ENCODE measurements at places on chromosomes 3 and 15.

DNA sequence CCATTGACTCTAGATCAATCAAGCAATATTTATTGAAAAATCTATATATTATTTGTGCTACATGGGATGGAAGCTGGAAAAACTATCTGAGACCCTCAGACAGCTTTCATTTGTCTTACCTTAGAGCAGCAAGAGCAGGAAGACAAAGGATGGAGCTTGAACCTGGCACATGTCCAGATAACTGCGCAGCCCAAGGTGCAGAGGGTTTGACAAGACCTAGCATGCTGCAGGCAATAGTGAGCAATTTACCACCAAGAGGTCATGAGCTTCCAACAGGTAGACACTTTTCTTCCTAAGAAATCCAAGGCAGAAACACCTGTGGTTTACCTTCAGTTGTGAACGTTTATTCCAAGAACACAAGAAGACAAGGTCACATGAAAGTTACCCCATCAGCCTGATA is 214.7 kb upstream of the NECTIN3 start:
- DNase-seq: no peak

- DNase-seq: no peak
Measured at GRCh38 chr3:14920536-14920935, 26.8 kb upstream of the NR2C2 start.

DNA sequence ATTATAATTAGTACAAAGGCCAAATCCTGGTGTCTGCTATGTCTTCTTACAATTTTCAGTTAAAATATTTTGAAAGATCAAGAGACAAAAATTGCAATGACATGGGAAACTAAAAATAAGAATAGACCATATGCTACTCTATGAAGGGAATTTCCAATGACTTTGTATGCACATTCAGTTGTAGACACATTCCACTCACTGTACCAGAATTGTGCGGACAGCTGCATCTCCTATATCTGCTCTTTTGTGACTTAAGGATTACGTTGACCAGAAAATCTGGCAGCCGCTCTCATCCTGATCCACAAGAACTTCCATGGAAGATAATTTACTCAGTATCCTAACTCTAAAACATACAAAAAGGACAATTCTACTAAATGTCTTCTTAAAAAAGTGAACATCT is 493.9 kb upstream of the KCNMB2 start:
- no peak for DNase-seq

DNA sequence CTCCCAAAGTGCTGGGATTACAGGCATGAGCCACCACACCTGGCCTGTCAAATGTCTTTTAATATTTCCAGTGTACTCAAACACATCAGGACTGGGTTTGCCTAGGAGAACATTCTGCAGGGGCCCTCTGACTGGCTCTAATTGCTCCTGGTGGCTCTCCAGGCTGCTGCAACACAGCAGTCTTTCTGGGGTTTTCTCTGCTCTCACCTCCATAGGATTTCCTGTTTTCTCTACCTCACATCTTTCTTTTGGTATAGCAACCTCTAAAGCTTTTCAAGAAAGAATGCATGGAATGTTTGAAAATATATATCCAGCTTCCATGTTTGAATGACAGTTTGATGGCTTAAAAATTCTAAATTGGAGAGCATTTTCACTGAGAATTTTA is 83.3 kb upstream of the IGSF10 start:
- no peak for DNase-seq

DNA sequence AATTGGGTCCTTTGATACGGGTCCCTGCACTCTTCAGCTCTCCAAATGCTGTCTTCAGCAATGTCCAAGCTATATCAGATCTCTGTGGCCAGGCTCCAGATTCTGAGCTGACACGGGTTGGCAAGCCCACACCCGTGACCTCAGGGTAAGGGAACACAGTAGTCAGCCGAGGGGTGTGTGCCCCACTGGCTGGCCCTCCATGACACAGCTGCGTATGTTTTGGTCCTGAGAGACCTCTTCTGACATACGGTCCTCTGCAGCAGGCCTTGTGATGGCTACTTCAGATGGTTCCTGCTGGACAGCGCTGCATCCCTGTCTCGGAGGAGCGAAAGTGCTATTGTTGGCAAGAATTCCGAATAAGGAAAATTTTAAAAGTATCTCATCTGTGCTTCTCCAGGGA is 85.2 kb upstream of the ADAMTS17 start:
- no peak for DNase-seq

DNA sequence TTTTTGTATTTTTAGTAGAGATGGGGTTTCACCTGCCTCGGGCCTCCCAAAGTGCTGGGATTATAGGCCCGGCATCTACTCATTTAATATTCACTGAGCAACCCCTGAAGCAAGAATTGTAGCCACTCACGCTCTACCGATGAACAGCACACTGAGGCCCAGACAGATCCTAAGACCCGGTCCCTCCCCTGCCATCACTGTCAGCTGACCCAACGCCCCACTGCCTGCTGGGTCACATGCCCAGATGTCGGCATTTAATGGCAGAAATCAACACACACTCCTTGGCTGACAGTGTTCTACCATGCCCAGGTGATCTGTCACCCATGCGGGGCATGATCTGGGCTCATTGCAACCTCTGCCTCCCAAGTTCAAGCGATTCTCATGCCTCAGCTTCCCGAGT is 3.2 kb upstream of the TMEM89 start:
- no peak for DNase-seq

GRCh38 chr3:189202583-189202982 is 30.8 kb downstream of the TPRG1 start:
- DNase-seq: no peak

DNA sequence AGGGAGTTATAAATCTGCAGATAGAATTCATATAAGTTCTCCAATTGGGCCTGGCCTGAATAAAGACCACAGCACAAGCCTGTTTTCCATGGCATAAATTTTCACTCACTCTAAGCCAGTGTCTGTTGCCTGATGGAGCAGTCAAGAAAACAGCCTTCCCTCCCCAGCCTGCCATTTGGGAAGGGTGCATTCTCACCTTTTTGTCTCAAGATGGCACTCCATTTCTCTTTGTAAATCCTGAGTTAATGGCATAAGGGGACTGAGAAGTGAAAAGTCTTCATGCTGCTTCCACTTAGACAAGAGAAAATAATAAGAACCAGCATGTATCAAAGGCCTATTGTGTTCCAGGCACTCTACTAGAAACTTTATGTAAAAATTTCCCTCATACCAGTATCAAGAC is 115.6 kb upstream of the MANF start:
- no peak for DNase-seq

DNA sequence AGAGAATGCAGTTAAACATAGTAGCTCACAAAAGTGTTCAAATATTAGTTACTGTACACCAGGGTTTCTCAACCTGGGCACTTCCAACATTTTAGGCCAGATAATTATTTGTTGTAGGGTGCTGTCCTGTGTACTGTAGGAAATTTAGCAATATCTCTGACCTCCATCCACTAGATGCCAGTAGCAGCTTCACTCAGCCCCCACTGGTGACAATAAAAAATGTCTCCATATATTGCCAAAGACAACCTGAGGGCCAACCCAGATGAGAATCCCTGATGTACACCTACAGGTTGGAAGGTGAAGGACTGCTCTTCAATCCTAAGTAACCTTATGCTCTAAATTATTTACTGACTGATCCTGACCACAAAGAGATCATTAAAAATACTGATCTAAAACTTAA is 32.5 kb downstream of the DCUN1D1 start:
- no peak for DNase-seq

- DNase-seq: no peak
Measured at GRCh38 chr15:91824256-91824655, 29.3 kb upstream of the SLCO3A1 start.

GRCh38 chr3:14156843-14157561 is 21.4 kb downstream of the XPC start:
- DNase-seq: no peak

- no peak for DNase-seq
Measured at GRCh38 chr15:65856821-65857455, 12.4 kb upstream of the RAB11A start.

DNA sequence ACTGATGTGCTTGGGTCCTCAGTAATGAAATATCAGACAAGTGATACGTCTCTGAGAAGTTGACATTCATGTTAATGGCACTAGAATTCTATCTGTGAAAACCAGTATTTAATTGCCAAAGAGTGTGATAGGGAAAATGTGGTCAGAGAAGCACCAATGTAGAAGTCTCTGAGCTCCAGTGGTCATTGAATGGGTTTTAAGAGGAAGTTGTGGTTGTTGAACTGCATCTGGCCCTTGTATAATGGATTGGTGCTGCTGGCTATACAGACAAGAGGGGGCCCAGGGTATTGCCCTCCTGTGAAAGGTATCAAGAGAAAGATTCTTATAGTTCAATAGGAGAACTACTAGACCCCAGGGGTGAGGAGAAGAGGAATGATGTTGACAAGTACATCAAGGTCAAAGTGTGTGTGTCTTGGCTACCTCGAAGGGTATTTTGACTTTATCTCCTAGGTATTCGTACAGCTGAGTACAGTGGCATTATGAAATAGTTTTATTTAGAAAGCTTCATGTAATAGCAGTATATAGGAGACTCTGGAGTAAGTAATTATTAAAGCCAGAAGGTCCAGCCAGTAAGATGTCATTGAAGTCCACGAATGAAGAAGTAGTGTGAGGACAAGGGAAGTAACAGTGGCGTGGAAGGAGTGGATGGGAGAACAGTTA is 47.1 kb downstream of the CHD2 start:
- DNase-seq: no peak

GRCh38 chr3:139979991-139980390 is 45.0 kb downstream of the CLSTN2 start:
- no peak for DNase-seq

DNA sequence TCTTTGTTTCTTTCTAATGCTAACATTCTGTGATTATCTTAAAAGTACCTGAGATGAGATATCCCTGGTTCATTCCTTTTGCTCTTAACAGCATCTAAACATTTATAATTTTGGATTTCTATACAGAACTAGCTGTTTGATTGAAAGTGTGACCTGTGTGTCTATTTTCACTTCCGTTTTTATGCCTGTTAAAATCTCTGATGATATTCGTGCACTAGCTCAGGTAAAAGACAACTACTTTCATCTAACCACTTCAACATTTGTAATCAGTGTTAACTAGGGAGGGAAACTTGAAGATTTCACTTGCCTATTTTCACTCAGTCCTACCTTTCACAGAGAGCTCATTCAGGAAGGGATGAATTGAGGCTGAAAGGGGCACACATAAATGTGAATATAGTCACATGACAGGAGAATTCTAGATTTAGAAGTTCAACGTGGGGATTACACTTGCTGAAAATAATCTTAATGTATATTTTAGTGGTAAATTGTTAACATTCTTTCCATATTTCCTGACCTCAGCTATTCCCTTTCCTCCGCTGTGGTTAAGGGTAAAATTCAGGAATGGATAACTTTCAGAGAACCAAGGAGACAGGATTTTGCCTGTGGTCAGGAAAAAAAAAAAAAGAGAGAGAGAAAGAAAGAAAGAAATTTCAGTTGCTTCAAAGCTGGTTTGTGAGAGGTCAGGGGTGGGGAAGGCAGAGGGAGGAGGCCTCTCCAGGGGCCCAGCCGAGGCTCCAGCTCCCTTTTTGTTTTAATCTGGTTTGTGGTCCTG is 159.8 kb upstream of the TSC22D2 start:
- DNase-seq: peak; percentile 25

DNA sequence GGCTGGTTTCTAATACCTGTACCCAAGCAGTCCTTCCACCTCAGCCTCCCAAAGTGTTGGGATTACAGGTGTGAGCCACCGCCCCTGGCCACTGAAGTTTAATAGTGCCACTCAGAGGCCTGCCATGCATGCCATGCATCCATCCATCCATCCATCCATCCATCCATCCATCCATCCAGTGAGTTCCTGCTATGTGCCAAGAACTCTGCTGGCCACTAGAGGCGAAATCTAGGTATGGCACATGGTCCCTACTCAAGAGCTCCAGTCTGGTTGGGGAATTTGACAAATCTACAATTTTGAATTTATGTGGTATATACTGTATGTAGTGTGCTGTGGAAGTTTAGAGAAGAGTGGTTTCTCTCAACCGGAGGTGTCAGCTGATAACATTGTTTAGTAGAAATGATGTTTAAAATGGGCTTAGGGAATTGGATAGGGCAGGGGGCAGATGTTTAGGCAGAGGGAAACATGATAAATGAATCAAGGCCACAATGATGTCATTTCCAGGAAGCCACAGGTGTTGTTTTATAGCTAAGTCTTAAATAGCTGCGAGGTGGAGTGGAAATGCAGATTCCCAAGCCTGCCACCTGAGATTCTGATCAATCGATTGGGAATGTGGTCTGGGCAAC is 384.4 kb upstream of the C2CD4B start:
- no peak for DNase-seq

DNA sequence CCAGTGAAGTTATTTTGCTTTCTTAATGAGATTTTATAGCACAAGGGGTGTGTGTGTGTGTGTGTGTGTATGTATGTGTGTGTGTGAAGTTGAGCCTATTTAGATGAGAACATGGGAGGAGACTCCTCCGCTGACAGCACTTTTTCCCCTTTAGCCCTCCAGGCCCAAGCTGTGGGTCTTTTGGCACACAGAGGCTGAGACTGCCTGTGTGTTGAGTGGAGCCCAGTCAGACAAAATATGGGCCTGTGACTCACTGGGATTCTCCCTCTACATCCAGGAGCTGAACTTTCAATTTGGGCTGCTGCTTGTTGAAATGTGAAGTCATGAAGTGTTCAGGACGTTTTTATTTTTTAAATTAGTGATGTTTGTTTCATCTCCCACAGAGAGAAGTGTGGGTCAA is 108.0 kb downstream of the MFSD1 start:
- DNase-seq: peak; percentile 4

DNA sequence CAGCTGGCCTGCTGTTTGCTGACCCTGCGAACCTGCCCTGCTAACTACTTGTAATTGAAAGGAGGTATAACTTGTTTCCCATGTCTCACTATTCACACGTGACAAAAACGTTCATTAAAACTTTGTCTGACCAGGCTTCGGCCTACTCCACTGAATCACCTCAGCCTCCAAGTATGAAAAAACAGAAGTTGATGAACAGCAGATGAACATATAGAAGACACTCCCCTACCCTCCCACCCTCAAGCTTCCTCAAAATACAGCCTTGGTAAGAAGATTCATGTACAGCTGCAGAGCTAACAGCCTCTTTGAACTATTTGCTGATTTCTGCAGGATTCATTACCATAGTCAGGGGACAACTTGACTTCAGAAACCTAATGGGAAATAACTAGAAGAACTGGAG is 10.7 kb downstream of the RBM15B start:
- DNase-seq: no peak

GRCh38 chr3:147919496-147919895 is 510.3 kb downstream of the ZIC1 start:
- DNase-seq: no peak

- no peak for DNase-seq
Measured at GRCh38 chr3:136595913-136596697, 156.1 kb downstream of the STAG1 start.

DNA sequence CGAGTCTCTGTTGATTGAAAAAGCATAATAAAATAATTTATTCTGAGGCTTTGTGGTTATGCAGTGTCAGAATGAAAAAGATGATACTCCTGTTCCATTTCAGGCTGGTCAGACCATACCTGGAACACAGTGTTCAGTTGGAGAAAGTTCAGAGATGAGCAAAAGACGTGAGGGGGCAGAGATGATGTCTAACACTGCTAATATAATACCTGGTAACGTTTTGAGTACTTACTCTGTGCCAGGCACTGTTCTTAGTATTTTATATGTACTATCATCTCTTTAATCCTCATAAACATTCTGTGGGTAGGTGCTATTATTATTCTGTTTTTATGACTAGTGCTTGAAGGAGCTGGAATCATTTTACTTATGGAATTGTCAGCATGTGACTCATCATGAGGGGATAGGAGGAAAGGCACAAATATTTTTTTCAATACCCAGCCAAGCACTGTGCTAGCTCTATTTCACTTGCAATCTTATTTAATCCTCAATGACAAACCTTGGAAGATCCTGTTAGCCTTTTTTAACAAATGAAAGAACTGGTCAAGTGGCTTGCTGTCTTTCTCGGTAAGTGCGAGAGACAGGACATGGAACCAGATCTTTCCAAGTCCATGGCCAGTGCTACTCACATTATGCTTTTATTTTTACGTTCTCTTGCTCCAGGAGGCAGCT is 31.8 kb downstream of the IQGAP1 start:
- no peak for DNase-seq
